ENCODE measurements at places on chromosomes 4 and X.

- no peak for DNase-seq
These were observed 121.3 kb upstream of the S100G start for GRCh38 chrX:16528620-16529019.

GRCh38 chr4:83536362-83537272 lies 709 bp downstream of the GPAT3 start:
- no peak for DNase-seq

DNA sequence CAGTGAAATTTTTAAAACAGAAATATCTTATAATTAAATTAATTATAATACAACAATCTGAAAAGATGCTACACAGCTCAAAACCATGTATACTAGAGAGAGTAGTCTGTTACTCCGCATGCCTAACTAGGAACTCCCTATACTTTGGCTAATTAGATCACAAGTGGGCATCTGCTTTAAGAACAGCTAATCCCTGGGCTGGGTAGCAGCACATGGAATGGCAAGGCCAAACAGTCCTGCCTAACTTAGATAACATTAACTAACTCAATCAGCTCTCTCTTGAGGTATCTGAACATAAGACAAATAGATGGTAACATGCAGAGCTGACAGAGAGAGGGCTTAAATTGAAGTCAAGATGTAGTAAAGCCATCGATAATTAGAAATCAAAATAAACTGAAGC lies 9.9 kb downstream of the CHIC2 start:
- DNase-seq, result no peak

- DNase-seq, result no peak
These were observed 145.2 kb downstream of the CORIN start for GRCh38 chr4:47692691-47693090.

GRCh38 chr4:41296995-41297394 lies 40.3 kb downstream of the UCHL1 start:
- DNase-seq, result no peak

- DNase-seq, result no peak
These were observed 76.7 kb upstream of the FAM9C start for GRCh38 chrX:13121020-13121555.

- DNase-seq, result no peak
These were observed 95.2 kb upstream of the LNX1 start for GRCh38 chr4:53686521-53686920.

- peak; percentile 8 for DNase-seq
These were observed 70.7 kb downstream of the DCAF8L2 start for GRCh38 chrX:27660878-27661277.

DNA sequence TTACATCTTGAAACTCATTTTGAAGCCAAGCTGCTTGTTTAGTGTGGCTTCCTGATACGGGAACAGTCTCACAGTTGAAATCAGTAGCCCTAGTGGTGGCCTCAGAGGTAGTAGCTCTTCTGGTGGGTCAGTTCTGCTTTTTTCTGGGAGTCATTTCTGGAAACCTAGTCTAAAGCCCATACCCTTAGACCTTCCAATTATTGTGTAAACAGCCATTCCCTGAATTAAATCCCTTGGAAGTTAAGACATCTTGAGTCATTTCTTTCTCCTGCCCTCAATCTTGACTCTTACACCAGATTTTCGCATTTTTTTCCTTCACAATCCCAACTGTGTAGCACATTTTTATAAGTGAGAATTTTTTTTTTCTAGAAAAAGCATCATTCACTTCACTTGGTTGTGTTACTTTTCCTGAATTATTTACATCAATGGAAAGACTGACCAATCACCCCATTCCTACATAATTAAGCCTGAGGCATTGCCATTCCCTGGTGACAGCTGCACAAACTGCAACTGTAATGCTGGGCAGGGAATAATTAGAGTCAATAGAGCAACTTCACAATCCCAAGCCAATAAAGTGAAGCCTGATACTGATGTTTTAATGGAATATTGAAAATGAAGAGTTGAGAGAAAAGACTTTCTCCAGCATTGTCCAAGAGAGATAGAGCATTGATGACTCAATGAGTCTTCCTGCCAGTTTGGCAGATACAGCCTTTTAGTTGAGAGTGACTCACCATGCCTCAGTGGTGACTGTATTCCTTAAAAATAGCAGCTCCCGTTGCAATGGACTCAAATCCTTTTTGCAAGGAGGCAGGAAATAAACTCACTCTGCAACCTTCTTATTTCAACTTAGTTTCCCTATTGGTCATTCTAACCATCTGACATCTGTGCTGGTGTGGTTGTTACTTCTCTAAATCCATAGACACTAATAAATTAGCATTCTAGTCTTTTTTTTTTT lies 13.0 kb upstream of the SEPSECS start:
- peak; percentile 81 for DNase-seq

GRCh38 chr4:147361726-147362125 lies 119.2 kb upstream of the EDNRA start:
- DNase-seq, result peak; percentile 68

GRCh38 chrX:9316096-9316495 lies 148.8 kb upstream of the TBL1X start:
- no peak for DNase-seq

GRCh38 chr4:37890801-37891259 lies at the start of gene TBC1D1:
TSS of gene TBC1D1 (plus strand) at chr4:37891084. CDS start at chr4:37902096, 11,012 bp downstream.
- no peak for DNase-seq

DNA sequence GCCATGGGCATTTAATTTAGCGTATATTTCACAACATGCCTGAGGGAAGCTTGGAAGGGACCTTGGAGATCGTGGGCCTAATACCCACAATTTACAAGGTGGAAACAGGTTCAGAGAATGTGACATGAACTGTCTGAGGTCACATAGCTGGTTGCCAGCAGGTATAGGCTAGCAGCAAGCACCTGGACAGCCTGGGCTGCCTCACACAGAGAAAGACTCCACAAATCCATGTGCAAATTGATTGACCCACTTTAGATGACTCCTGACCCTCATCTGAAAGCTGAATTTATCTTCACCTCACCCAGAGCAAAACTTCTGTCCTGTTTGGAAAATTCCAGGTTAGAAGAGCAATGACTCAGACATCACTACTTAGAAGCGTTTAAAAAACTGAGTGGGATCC lies 5.8 kb downstream of the PTTG2 start:
- DNase-seq, result no peak

DNA sequence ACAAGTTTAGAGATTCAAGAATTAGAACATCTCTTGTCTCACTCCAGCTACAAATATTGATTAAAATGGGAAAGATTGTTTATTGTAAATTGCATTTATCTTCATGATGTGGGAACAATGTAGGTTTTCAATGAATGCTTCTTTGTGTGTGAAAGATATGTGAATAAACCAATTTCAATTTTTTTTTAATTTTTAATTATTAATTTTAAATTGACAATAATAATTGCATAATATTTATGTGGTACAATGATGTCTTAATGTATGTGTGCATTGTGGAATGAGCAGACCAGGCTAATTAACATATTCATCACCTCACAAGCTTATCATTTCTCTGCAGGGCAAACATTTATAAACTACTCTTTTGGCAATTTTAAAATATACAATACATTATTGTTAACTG lies 281.1 kb downstream of the RAPGEF2 start:
- DNase-seq, result no peak

- DNase-seq, result no peak
These were observed 483.6 kb downstream of the GABRG1 start for GRCh38 chr4:45640281-45640680.

GRCh38 chr4:142238589-142238988 lies 602.2 kb downstream of the IL15 start:
- DNase-seq, result no peak

- DNase-seq, result no peak
These were observed 99.6 kb upstream of the MSX1 start for GRCh38 chr4:4759883-4760282.

DNA sequence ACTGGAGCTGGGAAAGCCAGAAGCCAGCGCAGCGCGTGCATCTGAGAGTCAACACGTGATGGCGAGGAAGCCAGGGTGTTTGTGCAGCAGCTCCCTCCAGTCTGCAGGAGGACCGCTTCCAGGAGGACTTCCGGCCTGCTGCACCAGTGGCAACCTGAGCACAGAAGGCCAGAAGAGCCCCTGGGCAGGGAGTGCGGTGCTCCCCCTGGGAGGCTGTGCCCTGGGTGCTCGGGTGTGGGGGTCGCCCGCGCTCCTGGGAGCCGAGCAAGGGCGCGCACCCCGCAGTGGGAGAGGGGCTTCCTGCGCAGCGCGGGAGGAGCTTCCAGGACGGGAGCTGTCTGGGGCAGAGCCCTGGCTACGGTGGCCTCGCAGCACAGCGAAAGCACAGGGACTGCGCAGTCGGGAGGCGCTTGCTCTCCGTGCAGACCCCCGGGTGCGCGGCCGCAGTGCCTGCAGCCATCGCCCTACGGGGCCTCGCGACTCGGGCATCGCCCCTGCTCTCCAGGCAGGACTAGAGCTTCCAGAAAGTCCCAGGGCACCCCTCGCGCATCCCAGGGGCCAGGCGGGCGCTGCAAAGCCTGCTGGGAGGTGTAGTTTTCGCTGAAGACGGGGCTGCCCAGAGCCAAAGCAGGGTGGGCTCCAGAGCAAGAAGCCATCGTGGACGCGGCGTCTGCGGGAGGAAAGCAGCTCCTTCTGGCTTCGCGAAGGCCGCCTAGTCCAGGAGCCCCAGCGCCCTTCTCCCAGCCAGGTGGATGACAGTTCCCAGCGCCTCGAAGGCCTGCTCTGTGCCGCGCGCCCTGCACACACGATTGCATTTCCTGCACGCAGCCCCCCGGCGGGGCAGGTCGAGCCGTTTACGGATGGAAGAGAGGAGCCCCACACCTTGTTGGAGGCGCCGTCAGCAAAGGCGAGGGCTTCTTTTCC lies 24.1 kb upstream of the WFS1 start:
- DNase-seq, result no peak

DNA sequence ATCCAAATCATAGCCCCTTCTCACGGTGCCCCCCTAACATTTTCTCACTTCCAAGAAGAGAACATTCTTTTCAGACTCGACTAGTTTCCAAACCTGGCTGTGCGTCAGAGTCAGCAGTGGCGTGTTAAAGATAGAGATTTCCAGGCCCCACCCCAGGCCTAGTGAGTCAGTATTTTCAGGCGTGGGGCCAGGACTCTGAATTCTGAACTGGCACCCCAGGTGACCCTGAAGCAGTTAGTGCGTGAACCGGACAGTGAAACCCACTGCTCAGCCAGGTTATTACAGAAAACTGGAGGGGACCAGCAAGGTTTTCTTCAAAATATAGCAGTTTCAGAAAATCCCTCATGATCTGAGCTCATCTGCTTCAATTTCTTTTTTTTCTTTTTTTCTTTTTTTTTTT lies 35.0 kb upstream of the BCOR start:
- DNase-seq, result peak; percentile 65

- DNase-seq, result no peak
These were observed 1179.6 kb upstream of the PCDH7 start for GRCh38 chr4:29540439-29541102.

DNA sequence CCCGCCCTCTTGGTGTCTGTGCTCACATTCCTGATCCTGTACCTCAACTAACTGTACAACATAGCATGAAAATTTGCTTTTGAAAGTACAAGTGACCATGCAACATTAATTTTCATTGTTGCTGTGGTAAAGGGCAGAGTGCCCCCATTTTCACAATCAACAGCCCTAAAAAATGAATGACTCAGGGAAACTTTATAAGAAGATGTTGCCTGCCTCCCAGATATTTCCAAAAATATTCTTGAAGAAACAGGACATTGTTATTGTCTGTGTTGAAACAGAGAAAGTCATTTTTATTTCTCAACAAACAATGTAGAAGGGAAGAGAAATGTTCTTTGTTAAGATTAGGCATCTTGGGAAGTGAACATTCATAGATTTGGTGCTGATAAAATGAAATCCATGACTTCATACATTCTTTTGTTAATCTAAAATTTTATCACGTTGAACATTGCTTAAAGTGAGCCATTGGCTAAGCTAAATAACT lies 113.9 kb upstream of the ANXA3 start:
- no peak for DNase-seq

GRCh38 chr4:155818639-155819038 lies 47.4 kb downstream of the ASIC5 start:
- DNase-seq, result no peak

- DNase-seq, result no peak
These were observed 44.6 kb upstream of the GYPA start for GRCh38 chr4:144185086-144185485.

DNA sequence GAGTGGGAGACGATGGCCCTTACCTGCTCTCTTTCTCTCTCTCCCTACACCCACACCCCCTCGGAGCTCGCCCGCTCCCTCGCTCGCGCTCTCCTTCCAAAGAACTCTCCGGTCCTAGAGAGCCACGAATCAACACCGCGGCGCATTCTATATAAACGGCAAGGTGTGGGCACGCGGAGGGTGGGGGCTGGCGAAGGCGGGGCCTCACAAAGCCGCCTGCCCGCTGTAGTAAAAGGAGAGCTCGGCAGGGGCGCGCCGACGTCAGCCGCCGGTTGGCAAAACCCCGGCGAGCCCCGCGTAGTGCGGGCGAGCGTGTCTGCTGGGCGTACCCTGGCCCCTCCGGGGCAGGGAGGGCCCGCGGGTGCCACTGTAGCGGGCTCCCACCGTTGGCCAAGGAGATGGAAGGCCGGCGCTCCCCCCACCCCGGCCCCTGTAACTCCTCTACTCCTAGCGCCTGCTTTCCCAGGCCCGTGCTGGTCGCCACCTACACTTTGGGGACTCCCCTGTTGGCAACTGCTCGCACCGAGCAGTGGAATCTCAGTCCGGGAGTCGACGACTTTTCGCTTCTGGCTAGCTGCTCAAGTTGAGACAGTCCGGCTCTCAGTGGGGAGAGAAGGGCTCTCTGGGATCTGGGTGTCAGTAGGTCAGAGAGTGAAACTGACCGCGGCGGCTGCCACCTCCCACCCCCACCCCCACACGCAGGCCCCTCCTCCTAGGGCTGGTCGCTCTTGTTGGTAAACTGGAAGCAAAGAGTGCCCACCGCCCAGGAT lies 325.5 kb upstream of the F9 start:
- DNase-seq, result peak; percentile 65

DNA sequence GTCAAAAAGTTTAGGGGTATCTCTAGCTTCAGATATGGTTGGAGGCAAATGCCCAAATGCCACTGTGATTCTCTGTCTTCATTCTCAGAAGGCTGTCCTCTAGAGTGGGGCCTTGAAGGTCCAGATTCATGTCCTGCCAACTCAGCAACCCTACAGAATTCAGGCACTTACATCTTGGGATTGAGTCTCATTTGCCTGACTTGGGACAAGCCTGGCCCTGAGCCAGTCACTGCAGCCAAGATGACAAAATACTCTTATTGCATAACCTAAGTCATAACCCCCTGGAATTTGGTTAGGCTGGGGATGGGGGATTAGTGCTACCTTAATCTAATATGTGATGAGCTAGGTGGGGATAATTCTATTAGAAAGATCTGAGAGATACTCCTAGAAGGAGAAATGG lies 100.5 kb downstream of the AREG start:
- no peak for DNase-seq
